ENCODE measurements at places on chromosomes 6 and 20. TPM values are rescaled to one million over a fixed set of nuclear protein-coding genes. Genes with fewer than 3 reads are reported as not detected.

Gene FOXA2
- total RNA-seq, result not detected

Gene CGA
- total RNA-seq, result not detected

Gene NRSN1
- total RNA-seq, result not detected

Gene OXT
- total RNA-seq, result not detected

Gene DZANK1
- total RNA-seq, result 0.81 TPM

Gene BFSP1
- total RNA-seq, result 2.9 TPM

Gene ABHD16B
- total RNA-seq, result not detected

Gene LRFN2
- total RNA-seq, result not detected

Gene NT5E
- 223 TPM for total RNA-seq

Gene GLP1R
- total RNA-seq, result not detected

Gene VGLL2
- not detected for total RNA-seq

Gene KHDC1L
- total RNA-seq, result not detected

Gene DEFB132
- not detected for total RNA-seq

Gene C20orf204
- total RNA-seq, result 1.9 TPM

Gene FNDC1
- not detected for total RNA-seq

Gene OR2B6
- total RNA-seq, result not detected

Gene PPP1R16B
- 144 TPM for total RNA-seq

Gene SCRT2
- not detected for total RNA-seq

Gene COMMD7
- 35.1 TPM for total RNA-seq

Gene E2F1
- 14.1 TPM for total RNA-seq

Gene ENPP5
- total RNA-seq, result not detected

Gene TFAP2A
- total RNA-seq, result 2.1 TPM

Gene NCOA3
- 35.8 TPM for total RNA-seq

Gene RRP36
- 137 TPM for total RNA-seq

Gene CPXM1
- 0.26 TPM for total RNA-seq

Gene TSHZ2
- total RNA-seq, result not detected

Gene GPR6
- total RNA-seq, result not detected

Gene SFTA2
- total RNA-seq, result not detected

Gene JPH2
- total RNA-seq, result not detected

Gene SIGLEC1
- total RNA-seq, result not detected

Gene PKIB
- 0.13 TPM for total RNA-seq

Gene CNR1
- not detected for total RNA-seq

Gene TPMT
- total RNA-seq, result 20.8 TPM

Gene CENPB
- total RNA-seq, result 118 TPM

Gene C20orf141
- not detected for total RNA-seq

Gene SLC4A11
- 4.3 TPM for total RNA-seq

Gene CAGE1
- total RNA-seq, result 0.04 TPM
